ENCODE measurements at places on chromosomes 16 and 17.

GRCh38 chr16:58563775-58564174, 48.5 kb downstream of the SETD6 start:
- DNase-seq: no peak

GRCh38 chr16:27308792-27309191, 5.0 kb upstream of the IL4R start:
- DNase-seq: no peak

DNA sequence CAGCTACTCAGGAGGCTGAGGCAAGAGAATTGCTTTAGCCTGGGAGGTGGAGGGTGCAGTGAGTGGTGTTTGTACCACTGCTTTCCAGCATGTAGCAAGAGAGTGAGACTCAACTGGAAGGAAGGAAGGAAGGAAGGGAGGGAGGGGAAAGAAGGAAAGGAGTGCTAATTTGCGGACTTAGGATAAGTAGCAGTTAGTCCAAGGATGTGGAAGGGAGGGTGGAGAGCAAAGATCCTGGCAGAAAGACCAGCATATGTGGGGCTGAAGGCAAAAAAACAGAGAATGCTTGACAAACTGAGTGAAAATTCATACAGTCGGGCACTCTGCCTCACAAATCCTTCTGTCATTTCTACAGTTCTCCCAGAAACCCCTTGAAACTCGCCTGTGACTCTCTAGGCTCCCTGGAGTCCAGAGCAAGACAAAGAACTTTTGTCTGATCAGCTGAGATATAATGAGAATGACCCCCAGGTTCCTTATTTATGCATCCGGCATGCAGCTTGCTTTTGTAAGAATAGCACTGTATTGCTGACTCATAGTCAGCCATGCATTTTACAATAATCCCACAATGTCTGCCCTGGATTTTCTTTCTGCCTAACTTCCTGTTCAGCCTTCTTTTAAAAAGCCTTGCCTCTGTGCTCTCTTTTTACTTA, 31.5 kb downstream of the CDK5RAP3 start:
- DNase-seq: peak; percentile 63

DNA sequence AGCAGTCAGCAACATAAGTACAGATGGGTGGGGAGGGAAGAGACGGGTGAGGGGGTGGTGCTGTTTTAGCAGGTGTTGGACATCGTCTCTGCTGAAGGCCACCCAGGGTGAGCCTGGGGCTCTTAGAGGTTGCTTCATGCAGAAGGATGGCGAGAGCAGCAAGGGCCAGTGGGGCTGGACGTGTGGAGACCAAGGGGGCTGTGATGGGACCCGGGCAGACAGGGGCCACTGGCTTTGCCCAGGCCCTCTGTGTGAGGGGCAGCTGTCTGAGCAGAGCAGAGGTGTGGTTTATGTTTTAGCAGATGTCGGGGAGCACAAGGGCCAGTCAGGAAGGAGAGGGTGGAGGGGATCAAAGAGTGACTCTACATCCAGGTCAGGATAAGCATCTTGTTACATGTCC, 4.8 kb downstream of the NARF start:
- no peak for DNase-seq

DNA sequence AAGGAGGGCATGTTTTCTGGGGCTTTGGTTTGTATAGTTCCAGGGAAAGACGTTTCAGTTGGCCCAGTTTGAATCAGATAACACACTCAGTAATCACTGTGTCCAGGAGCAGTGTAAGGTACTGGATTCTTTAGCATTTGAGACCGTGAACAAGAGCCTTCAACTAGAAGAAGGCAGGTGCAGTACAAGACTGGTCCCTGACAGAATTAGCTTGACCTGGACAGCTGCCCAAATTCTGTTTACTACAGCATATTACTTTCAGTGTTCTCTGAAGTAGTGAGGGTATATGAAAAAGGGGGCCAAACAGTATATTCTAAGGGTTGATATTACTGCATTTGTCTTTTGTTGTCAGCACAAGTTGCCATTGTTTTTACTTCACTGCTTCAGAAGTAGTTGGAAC, 81.3 kb downstream of the COX10 start:
- no peak for DNase-seq

DNA sequence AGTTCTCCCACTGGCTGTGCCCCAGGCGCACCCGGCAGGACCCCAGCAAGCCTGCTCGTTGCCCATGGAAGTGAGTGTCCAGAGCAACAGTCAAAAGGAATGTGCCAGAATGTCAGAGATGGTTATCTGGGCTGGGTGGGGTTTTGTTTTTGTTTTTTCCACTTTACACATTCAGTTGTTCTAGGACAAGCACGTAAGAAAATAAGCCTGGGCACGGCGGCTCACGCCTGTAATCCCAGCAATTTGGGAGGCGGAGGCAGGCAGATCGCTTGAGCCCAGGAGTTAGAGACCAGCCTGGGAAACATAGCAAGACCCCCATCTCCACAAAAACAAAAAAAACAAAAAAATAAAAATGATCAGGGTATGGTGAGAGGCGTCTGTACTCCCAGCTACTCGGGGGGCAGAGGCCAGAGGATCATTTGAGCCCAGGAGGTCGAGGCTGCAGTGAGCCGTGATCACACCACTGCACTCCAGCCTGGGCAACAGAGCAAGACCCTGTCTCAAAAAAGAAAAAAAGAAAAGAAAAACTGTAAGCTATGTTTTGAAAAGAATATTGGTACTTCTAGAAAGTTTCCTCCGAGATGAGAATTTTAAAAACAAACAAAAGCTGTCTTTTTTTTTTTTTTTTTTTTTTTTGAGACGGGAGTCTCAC, 8.3 kb downstream of the NDUFAF8 start:
- no peak for DNase-seq

DNA sequence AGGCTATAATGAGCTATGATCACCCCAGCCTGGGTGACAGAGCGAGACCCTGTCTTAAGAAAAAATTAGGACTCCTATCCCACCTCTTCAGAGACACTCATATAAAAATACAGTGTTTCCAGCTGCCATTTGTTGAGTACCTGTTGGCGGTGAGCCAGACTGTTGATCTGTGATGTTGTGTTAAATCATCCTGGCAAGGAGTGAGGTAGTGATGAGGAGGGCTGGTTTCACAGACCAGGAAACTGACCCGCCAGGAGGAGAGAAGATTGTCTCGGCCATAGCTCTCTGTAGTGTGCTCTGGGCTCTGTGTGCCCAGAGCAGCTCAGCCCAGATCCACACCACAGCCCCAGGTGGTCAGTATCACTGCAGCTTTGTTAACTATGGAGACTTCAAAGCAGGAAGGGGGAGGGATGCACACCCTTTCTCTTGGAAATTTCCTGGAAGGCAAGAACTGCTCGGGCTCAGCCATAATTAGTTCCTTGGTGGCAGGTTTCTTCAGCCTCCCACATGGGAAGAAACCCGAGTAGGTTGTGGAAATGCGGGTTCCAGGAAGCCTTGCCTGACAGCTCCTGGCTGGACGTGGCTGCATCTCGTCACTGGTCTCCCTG, 343.0 kb downstream of the SNX29 start:
- DNase-seq: no peak
